Endothelial cell (in vitro differentiated cells): ENCODE measurements at places on chromosomes 1 and 21. TPM values are rescaled to one million over a fixed set of nuclear protein-coding genes. Genes with fewer than 3 reads are reported as not detected.

Gene SYT11
- total RNA-seq: 15.4 TPM

Gene SPATA1
- total RNA-seq: 1.2 TPM

Gene GNB1
- 427 TPM for total RNA-seq

DNA sequence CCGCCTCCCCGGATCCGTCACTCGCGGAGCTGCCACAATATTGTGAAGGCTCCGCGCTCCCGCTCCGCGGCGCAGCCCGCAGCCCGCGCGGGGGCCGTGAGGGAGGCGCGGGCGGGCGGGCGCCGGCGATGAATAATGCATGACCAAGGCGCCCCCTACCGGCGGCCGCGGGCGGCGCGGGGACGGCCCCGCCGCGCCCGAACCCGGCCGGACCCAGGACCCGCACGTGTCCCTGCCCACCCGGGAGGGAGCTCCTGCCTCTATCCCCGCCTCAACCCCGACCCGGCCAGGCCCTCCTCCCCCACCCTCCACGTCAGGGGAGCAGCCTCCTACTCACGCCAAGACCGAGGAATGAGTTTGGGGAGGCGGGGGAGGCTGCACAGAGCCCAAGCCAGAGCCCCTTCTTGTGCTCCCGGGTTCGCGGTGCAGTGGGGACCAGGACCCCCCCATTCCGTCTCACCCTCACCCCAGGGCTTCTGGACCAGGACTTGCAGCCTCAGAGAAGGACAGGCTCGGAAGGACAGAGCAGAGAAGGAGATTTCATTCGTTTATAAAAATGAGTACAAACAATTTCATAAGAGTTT lies 70.8 kb upstream of the CASZ1 start:
- peak; percentile 81 for DNase-seq

DNA sequence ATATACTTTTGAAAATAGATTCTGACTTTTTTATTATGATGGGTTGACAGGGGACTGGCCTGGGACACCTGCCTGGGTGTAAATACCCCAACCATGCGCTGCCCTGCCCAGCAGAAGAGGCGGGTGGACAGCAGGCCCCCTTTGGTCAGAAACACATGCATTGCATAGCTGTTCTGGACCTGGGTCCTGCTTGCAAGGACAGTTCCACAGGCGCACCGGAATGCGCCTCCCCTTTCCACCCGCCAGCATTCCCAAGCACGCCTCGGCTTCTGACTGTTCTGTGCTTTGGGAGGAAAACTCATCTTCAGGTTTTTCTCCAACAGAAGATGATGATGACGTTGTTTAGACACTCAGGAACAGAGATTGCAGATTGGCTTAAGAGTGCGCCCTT lies 428 bp upstream of the ZNF678 start:
- DNase-seq: no peak

- peak; percentile 78 for DNase-seq
Measured at GRCh38 chr1:42173155-42173933, 8.8 kb upstream of the GUCA2A start.

GRCh38 chr1:160672789-160673695 lies 26.2 kb upstream of the SLAMF1 start:
- no peak for DNase-seq

DNA sequence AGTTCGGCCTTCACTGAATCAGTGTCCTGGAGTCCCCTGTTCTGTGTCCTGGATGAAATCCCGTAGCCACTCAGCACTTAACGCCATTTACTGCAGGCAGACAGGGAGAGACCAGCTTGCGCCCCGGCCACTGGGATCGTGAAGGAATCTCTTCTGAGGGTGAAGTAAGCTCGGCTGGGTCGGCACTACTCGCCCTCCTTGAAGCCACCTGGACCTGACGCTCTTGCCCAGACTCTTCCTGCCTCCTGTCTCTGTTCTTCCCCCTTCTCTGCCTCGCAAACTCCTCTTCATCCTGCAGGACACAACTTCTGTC lies 99.9 kb upstream of the ZBTB40 start:
- DNase-seq: no peak

DNA sequence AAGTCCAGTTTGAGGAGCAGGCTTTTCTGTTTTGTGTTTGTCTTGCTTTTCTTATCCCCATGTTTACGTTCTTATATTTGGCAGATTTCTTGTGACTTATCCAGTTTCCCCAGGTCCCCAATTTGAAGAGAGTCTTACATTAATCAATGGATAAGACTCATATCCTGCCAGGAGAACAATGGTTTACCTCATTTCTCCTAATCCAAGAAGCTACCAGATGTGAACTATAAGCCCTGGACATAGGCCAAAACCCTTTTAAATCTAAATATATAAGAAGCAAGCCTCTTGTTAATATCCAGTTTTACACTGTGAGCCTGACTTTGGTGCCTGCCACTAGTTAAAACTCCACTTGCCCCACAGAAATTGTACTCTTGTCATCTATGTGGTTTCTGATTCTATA lies 15.1 kb upstream of the COP1 start:
- no peak for DNase-seq

DNA sequence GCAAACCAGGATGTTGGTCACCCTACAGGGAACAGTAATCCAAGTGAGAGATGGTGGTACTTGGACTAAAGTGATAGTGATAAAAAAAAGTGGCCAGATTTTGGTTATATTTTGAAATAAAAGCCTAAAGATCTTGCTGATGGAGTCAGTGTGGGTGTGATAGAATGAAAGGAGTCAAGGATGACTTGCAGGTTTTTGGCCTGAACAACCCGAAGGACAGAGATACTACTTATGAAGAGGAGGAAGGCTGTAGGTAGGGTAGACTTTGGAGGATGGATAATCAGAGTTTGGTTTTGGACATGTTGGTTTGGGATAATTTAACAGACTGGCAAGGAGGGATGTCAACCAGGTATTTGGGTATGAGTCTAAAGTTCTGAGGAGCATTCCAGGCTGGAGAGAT lies 1.5 kb upstream of the TEX38 start:
- no peak for DNase-seq
